Jurkat, Clone E6-1 (cell line): ENCODE measurements at places on chromosomes 7 and 10.

DNA sequence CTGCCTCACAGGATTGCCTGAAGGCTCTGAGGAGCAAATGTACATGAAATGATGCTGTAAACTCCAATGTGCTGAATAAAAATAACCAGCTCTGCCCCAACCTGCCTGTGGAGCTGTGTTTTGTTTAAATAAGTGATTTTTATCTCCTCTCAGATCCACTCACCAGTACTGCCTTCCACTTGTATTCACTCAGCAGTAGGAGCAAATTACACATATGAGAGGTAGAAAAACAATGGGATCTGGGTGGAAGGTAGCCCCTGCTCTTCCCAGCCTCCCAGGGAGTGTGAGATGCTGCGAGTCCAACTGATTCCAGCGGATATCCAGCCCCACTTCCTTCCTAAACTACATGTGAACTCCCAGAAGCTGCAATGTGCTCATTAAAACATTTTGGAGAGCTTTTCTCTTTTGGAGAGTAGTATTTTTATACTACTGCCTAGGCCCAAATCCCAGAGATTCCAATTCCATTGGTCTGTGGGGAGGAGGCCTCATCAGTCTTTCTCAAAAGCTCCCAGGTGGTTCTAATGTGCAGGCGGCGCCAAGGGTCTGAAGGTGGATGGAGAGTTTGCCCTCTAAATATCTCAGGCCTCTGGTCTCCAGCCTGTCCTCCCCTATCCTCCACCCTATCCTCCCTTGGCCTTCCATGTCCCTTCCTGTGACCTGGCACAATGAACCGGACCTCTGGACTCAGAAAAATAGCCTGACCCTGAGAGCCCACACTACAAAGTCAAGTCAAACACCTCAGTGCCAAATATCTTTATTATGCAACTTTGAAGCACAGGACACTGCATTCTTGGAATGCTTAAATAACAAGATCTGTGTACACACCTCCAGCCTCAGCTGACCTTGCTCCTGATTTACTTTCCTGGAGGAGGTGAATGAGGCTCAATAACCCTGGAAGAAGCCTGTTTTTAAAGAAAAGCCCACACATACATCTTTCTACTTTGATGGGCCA is 46.2 kb downstream of the CPVL start:
- no peak for DNase-seq

DNA sequence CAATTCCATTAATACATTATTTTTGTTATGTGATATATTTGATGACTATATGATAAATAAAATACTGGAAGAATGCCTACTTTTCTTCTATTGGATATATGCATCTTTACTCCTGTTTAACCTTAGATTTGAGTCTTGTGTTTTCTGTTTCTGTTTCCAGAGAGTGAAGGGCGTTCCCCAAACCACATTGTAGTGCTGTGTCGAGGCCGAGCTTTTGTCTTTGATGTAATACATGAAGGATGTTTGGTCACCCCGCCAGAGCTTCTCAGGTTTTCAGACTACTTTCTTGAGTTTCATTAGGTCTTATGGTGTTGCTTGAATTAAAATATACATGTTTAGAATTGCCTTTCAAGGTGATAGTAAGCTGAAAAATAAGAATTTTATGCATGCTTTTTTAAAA is 23.8 kb downstream of the CROT start:
- no peak for DNase-seq

DNA sequence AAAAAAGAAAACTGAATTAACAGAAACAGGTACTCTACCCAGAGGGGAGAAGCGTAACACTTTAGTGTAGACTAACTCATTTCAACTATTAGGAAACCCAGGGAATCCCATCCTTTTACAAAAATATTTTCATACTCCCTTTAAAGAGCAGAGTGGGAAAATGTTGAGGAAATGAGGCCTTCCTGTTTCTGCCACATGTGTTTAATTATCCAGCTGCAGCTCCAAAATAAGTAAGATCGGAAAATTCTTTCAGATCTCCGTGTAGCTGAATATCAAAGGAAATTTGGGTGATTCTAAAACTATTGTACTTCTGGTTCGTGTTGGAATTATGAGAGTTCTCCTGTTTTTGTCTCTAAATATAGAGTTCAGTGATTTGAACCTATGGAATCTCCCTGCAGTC is 58.0 kb upstream of the CAV2 start:
- no peak for DNase-seq

DNA sequence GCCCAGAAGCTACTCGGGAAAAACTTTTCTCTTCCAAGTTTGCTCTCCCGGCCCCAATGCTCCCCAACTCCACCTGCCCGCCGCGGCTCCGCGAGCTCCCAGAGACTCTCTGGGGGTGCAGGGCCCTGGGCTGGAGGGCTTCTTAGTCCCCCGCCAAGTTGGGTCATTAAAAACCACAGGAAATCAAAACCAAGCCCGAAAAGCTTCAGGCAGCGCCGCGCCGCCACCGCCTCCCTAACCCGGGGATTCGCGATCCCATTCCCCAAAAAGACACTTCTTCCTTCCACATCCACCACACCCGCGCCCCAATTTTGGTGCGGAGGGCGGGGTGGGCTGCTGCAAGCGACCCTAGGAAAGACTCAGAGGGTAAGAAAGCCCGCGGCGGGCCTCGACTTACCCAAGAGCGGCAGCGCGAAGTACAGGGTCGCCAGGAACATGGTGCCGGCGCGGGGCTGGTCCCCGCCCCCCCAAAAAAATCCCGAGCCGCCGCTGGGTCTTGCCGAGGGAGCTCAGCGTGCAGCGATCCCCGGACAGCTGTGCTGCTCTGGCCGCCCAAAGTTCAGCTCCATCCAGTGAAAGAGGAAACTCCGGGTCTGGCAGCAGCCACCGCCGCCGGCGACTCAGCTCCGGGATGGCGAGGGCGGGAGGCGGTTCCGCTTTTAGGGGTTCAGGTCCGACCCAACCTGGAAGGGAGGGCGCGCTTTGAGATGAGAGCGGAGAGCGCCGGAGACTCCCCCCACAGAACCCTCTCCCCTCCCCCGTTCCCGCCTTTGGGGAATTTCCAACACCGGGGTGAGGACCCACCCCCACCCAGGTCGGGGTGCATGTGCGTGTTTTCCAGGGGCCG is 1.2 kb downstream of the GFRA1 start:
- no peak for DNase-seq

DNA sequence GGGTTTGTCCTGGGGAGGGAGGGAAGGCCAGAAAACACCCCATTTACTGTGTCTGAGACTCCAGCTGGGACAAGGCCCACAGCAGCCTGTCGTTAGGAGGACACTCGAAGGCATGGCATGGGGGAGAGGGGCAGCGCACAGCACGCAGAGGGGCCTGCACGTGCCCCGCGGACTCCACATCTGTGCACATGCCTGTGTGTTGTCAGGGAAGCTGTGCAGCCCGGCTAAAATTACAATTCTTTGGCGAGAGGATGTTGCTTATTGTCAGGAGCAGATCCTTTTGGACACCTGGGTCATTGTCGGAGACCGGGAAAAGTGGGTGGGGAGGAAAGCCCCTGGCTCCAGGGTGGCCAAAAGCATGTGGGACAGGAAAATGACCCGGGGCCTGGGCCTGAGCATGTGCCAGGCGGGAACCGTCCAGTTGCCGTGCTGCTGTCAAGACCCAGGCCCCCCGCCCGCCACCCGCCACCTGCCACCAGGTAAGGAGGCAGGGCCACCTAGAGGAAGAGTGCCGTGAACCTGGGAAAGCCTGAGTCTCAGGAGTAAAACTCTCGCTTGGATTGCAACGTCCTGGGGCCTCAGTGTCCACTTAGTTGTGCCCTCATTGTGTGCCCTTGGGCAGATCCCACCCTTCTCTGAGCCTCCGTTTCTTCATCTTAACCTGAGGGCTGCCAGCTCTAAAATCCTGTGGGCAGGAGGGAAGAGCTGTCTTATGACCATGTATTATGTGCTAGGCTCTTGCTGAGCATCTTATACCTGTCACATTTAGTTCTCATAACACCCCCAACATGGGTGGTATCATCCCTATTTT is 7.2 kb downstream of the VSIR start:
- DNase-seq = no peak

DNA sequence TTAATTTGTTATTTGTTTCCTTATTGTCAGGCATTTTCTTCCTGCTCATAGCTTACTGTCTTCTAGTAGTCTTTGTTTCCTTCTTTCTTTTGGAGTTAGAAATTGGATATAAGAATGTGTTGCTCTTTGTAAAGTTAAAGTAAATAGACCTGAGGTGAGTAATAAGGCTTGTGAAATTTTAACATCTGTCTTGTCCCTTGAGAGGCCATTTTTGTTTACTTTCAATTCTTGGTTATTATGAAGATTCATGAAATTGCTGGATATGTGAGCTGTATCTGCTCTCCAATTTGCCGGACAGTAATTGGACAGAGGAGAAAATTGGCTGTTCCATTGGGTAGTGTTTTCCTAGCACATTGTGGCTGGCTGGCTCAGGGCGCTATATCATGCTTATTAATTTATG is 260.7 kb downstream of the EXOC4 start:
- DNase-seq = no peak

DNA sequence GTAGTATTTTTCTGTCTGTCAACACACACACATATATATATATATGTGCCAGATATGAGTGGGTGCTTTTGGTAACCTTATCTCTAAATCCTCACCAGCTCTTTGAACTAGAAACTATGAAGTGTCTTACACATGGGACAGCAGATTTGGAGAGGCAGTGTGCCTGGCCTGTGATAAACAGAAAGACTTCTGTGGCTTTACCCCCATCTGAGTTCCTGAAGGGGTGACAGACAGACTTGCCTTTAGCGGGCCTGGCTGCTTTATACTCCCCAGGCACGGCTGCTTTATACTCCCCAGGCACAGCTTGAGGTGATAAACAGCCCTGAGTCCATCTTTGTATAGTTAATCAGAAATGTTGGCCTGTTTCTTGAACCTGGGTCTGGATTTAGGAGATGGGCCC is 5.6 kb downstream of the BAG3 start:
- peak; percentile 37 for DNase-seq

GRCh38 chr7:37097983-37098382 is 350.7 kb downstream of the ELMO1 start:
- DNase-seq = no peak

DNA sequence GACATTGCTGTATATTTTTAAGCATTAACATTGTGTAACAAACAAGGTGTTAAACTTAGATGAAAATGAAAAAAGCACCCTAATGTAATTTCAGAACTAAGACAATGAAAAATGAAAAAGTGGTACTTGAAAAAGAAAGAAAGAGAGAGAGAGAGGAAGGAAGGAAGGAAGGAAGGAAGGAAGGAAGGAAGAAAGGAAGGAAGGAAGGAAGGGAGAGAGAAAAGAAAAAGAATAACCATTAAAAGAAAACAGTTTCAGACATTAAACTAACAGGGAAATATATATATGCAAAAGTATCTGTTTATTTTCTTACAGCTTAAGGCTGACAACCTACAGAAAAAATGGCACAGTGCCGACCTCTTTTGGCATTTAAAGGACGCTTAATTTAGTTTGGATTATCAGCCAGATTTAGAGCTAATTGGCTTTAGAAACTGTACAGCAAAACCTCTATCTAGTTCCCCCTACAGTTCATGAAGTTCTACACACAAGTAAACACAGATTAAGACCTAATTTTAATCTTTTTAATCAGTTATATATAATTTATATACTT is 13.8 kb downstream of the MTERF1 start:
- no peak for DNase-seq

DNA sequence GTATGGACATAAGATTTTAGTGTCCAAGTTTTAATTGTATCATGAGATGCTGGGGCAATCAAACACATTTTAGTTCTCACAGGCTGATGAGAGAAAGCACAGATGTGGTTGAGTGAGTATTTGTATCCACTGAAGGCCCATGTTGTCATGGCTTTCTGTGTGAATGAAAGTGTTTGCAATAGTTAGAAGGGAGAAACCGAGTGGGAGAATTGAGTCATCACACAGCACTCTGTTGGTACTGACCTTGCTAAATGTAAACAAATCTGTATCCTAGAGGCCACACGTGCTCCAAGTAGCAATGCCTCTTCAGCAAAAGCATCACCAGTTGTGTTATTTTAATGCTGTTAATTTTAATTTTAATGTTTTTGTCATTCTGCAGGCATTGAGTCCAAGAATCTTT is 121.2 kb downstream of the EMX2 start:
- no peak for DNase-seq

DNA sequence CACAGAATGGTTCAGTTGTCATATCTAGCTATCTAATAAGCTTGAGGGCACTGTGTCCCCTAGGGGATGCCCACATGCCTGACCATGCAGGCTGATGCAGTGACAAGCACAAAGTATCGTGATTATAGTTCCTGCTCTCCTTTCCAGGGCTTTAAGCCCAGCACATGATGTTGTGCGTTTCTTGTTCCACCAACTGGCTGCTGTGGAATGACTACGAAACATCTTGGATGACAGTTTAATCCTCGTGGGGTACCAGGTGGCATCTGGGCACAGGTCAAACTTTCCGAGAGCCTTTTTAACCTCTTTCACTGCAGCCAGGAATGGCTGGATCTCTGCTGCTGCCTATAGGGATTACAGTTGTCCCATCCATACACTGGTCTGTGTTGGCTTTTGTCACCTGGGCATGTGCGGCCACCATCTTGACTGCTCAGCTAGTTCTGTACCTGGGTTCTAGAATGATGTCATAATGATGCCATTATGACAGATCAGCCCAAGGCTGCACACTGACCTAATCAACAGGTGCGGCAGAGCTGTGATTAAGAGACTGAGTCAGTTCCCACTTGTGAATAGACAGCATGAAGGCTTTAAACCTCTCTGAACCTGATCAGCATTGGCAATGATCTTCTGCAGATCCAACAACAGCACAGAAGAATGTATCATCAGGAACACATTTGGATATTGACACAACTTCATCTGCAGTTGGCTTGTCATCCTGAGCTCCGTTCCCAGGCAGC is 144.1 kb downstream of the DLG5 start:
- no peak for DNase-seq

DNA sequence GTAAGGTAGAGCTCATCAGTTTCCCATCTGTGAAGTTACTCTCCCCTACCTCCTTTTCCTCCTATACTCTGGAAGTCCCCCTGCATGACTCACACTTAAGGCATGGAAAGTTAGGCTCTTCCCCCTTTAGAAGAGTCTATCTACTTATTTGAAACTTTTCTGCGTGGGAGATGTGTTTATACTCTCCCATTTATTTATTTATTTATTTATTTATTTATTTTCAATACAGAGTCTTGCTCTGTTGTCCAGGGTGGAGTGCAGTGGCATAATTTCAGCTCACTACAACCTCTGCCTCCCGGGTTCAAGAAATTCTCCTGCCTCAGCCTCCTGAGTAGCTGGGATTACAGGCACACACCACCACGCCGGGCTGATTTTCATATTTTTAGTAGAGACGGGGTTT is 107.5 kb upstream of the JCAD start:
- DNase-seq = no peak

DNA sequence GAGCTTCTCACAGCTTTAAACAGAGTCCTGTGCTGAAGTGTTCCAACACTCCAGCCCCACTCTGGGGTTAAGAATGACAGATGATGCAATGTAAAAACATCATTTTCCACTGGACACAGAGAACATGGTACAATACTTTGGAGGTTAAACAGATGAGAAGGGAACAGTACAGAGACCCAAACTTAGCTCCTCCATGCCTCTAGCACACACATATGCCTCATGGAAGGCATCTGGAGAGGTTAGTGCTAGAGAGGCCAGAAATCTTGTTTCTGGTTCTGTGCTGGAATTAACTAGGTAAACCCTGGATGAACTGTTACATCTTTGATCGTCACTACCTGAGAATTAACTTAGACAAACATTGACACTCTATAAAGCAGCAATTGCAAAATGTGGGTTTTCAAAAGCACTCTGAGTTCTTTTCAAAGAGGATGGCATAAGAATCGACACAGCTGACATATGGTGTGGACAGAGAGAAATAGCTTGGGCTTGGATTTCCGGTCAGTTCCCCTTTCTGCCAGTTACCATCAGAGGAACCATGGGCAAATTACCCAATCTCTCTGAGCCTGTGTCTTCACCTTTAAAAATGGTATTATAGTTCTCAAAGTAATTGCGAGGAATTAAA is 81.9 kb downstream of the KCNMA1 start:
- no peak for DNase-seq
